T-helper 9 cell (primary cell): ENCODE measurements at places on chromosomes 2 and 18.

- no peak for DNase-seq
Measured at GRCh38 chr2:232890896-232891601, 21.0 kb downstream of the SNORC start.

DNA sequence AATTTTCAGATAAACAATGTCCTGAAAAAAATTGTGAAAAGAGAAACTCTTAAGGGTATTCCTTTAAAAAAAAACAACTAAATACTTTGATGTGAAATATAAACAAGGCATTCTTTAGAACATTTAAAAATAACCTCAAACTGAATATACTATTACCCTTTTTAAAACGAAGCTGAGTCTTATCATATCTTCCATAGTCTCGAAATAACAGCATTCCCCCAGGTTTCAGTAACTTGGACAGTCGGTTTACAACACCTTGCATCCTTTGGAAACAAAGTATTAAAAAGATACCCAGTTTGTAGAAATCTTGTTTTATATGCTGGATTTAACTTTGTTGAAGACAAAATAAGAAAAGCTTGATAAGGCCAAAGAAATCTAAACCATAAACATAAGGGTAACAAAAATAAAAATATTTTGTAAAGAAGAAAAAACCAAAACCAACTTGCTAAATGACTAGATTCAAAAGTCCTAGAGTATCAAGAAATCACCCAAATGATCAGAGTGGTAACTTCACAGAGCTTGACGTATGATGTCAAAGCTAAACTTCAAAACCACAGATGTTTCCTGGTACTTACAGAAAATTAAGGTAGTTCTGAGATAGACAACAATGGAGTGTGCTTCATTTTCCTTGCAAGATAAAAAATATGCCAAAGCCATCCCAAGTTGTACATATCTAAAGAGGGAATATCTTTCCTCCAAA lies 107.8 kb downstream of the METTL8 start:
- no peak for DNase-seq

DNA sequence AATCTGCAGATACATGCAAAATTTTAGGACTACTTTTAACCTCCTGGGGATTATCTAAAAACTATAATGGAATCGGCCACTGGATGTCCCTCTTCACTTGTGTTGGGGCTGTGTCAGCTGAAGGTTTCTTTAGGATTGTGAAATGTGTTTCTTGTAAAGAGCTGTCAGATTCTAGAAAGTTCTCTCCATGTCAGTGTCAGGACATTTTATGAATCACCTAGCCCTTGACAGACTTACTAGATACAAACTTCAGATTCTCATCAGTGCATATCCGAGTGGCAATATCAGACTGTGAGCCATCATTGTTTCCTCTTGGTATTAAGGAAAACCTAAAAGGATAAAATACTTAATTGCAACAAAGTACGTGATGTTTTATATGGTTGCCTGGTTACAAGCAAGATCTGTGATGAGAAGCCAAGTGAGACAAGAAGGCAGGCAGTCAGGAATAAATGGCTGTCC lies 107.3 kb downstream of the CPS1 start:
- no peak for DNase-seq

DNA sequence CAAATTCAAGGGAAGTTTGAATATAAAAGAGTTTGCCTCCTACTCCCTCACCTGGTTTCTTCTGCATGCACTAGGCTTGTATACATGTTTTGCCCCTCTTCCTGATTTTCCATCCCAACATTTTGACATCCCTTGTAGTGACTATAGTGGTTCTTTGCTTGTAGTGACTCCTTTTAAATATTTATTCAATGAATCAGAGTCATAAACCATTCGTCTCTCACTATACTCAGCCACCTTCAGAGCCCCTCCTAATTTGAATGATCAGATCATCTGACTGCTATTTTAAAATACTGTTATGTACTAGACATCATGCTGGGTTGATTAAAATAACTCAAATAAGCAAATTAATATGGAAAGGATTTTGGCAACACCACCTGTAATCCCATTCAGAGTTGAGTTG lies 492.1 kb upstream of the PIK3C3 start:
- DNase-seq = no peak

GRCh38 chr2:199136242-199136641 lies 321.5 kb downstream of the SATB2 start:
- DNase-seq = no peak

DNA sequence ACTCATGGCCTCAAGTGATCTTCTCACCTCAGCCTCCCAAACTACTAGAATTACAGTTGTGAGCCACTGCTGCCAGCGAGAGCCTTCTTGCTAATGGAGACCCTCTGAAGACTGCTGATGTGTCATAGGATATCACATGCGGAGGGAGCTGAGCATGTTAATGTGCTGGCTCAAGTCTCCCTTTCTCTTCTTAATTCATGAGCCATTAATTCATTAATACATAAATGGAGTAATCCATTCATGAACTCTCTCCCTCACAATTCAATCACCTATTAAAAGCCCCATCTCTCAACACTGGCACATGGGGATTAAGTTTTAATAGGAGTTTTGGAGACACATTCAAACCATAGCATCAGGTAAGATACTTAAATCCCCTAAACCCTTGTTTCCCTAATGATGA lies 54.8 kb downstream of the SYT4 start:
- no peak for DNase-seq

DNA sequence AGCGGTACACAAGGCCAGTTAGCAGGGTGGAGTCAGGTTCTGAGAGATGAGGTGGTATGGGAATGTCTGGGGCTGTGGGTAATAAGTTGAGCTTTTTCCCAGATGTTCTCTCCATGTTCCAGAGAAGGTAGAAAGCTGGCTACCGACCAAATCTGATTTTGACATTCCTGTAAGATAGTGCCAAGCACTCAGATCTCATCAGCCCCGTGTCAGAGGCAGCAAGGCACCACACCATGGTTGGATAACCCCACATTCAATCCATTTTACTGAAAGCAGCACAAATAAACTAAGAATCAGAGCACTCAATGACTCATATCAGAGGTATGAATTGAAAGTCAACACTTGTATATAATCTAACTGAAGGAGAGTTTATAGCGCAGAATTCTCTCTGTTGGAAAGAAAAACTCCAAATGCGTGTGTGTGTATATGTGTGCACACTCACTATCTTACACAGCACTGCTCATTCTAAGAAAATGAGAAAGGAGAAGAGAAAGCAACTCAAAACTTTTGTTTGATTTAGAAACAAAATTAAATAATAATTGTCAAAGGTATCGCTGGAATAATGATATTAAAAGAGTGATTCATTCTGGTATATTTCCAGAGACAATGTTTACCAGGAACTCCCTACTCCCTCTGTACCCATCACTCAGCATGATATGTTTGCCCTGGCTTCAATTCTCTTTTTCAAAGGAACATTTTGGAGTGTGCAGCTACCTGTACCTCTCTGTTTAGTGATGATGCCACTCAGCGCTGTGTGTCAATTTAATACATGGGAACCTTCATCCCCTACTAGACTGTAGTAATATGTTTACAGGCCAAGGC lies 375.1 kb upstream of the ID2 start:
- no peak for DNase-seq
